ENCODE measurements at places on chromosomes 7 and 10.

DNA sequence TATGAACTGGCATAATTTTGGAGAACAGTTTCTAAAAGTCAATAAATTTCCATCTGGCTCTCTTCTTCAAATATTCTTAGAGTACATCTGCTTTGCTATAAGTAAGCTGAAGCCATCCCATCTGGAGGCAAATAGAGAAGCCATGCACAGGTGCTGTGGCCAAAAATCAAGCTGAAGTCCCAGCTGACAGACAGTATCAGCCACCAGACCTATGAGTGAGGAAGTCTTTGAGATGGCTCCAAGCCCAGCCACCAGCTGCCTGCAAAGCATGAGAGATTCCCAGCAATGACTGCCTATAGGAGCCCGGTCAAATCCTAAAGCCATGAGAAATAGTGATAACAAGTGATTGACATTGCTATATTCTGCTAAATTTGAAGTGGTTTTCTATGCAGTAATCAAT, 21.7 kb upstream of the PRSS58 start:
- no peak for DNase-seq

DNA sequence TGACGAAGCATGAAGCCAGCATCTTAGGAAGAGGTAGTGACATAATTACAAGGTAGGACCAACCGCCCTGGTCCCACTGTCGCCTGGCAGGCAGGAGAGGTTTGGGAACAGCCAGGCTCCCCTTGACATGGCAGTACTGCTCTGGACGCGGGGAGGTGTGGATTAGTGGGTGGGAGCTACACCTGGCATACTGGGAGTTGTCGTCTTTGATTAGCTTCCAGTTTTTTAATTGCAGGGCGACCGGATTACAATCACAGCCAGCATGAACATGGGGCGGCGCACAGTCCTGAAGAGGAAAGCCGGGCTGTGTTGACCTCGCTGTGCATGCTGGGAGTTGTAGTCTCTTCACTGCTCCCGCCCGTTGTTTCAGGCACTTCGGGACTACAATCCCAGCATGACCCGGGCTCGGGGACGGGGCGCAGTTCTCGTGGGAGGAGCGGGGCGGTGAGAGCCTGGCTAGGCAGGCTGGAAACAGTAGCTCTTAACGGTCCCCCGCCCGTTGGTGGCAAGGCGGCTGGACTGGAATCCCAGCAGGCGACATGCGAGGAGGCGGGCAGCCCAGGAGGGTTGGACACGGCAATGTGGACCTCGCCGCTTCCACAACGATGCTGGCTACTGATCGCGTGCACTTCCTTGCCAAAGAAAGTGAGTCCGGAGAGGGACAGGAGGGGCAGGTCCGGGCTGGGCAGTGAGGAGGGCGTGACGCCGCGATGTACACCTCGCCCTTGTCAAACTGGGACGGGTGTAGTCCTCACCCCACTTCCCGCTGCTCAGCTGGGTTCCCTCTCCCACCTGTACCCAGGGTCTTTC, 98.0 kb upstream of the ZNF722 start:
- DNase-seq = peak; percentile 87

GRCh38 chr7:68176974-68177373, 1180.3 kb downstream of the TYW1 start:
- peak; percentile 9 for DNase-seq

DNA sequence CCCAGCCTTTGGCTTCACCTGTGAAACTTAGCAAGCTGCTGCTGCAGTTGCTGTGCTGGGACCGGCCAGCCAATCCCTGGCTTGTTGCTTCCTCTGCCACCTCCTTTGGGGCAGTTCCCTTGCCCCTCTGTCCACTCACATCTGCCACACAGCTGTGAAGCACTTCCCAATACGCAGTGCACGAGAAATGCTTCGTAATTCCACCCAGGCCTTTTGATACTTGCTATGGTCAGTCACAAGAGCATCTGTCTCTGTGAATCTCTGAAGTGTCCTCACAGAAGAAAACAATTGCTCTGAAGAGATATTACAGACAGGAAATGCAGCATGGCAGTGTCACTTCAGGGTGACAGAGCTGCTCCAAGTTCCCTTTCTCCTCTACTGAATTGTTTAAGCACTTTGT, 208.5 kb downstream of the PTEN start:
- no peak for DNase-seq

DNA sequence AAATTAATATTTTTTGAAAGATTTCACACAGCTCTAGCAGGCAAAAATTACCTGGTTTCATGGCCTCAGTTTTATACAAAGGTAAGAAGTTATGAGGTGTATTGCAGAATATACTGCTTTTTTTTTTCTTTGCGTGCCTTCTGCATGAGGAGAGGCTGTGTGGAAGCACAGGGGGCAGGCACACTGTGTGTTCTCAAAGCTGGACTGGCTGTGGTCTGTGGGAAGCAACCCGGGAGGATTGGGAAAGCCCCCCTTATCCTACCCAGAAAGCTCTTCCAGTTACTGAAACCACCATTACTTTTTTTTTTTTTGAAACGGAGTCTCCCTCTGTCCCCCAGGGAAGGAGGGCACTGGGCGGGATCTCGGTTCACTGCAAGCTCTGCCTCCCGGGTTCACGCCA, 25.0 kb downstream of the ADARB2 start:
- no peak for DNase-seq

- DNase-seq = no peak
Measured at GRCh38 chr7:157908006-157908782, 571.4 kb downstream of the DNAJB6 start.

DNA sequence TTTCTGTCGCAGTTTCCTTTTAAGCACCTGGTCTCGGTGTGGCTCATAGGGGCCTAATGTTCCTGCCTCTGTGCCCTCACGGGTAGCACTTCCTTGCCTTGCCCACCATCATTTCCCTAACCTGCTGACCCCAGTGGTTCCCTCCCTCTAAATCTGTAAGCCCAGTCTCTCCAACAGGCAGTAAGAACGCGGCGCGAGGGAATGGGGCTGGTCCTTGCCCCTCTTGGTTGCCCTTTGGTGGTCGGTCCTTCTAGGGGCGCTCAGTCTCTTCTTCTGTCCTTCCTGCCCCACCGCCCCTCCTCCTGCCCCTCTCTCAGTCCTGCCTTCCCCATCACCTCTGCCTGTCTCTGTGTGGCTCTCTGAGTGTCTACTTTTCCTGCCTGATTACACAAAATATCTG, 21.2 kb downstream of the EMX2 start:
- DNase-seq = no peak

DNA sequence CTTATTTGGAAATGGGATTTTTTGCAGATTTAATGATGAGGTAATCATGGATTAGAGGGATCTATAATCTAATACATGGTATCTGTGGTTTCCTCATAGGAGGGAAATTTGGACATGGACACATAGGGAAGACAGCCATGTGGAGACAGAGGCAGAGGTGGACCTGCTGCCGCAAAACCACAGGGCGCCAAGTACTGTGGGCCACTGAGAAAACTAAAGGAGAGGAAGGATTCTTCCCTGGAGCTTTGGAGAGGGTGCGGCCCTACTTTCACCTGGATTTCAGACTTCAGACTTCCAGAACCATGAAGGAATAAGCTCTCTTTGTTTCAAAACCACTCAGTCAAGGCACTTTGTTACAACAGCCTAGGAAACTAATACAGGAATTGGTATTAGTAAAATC, 149.4 kb upstream of the AKR1E2 start:
- DNase-seq = no peak

GRCh38 chr7:140702774-140703173, 6.3 kb downstream of the NDUFB2 start:
- no peak for DNase-seq

GRCh38 chr7:129189661-129190310, 1.4 kb downstream of the SMO start:
- no peak for DNase-seq

GRCh38 chr7:19090526-19090925, 26.9 kb downstream of the TWIST1 start:
- no peak for DNase-seq

DNA sequence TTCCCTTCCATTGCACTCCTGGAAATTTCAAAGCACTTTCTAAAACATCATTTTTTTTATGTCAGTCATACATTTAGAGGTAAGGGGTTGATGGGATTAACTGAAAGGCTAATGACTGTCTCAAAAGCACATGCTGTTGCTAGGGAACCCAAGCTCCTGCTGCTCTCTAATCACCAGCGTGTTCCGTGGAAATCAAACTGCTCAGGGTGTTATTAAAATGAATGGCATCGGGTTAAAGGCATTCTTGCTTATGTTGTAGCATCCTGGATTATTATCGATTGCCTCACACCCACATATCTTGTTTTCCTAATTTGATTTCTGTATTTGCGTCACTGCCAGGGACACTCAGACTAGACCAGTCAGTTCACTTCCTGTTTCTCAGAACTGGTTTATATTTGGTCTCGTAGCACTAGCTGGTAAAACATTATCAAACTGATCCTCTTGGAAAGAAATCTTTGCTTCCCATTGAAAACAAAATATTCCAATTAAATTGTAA, 216.5 kb upstream of the MKLN1 start:
- peak; percentile 27 for DNase-seq

- DNase-seq = no peak
Measured at GRCh38 chr7:4556868-4557793, 125.0 kb upstream of the FOXK1 start.

DNA sequence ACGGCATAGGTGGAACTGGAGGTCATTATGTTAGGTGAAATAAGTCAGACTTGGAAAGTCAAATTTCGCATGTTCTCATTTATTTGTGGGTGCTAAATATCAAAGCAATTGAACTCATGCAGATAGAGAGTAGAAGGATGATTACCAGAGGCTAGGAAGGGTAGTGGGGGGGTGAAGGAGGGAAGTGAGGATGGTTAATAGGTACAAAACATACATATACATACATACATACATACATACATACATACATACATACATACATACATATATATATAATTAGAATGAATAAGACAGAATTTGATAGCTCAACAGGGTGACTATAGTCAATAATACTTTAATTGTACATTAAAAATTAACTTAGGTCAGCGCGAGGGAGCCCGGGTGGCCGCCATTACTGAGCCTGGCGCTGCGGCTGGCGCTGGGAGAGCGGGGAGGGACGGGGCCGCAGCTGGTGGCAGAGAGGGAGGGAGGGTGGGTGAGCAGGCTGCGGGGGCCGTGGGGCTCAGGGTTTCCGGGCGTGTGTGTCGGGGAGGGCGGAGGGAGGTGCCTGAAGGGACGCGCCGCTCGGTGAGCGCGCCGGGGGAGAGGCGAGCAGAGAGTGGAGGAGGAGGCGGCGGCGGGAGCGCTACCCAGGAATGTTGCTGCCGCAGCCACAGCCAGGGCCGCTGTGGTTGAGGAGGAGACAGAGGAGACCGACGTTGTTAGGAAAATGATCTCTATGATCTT, 85.8 kb upstream of the EGFR start:
- no peak for DNase-seq

GRCh38 chr7:29564496-29565223, 1.0 kb downstream of the PRR15 start:
- DNase-seq = no peak

GRCh38 chr10:3179174-3179573, 6.6 kb upstream of the PITRM1 start:
- no peak for DNase-seq

DNA sequence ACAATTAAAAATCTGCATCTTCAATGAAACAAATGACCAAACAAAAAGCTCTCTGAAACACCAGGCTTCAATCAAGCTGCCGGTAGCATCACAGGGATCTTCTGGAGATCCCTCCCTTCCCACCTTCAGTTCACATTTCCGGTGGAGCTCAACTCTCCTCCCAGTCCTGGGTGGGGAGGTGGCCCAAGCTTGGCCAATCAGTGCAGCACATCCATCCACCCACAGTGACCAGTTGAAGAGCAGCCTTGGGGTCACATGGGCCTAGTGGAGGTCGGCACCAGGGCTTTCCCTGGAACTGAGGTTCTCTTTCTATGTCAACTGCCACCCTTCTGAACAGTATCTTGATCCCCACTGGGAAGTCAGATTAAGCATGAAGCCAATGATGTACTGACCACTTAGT, 620.1 kb upstream of the MGMT start:
- DNase-seq = no peak

- DNase-seq = no peak
Measured at GRCh38 chr7:123633553-123633952, 22.1 kb upstream of the LMOD2 start.

DNA sequence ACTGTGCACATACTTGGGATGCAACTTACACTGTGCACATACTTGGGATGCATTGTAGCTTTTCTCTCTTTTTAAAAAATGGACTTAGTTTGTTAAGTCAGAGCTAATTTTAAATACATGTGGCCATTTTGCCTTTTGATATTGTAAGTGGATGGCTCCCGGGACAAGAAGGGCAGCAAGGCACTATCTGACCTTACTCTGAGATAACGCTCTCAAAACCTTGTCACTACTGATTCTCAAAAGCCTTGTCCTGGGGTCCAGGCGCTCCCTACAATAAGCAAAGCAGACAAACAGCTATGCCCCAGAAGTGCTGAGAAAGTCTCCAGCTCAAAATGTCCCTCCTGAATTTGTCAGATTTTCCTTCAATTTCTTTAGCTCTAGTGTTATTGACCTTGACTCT, 66.9 kb upstream of the CACNB2 start:
- DNase-seq = no peak

DNA sequence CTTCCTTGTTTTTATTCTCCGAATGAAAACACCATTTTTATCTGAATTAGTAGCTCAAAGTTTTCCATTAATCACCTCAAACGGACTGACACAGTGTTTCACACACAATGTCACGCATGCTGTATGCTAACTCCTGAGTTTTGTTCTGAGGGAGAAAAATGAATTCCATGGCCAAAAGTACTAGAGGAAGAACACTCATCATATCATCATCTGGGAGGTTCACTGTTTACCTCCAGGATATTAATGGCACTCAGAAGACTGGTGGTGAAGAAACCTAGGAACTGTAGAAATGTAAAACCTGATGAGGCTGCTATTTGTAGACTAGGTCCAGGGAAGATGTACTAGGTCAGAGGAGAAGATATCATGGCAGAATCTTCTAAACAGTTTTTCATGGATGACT, 395.6 kb upstream of the ETV1 start:
- no peak for DNase-seq

DNA sequence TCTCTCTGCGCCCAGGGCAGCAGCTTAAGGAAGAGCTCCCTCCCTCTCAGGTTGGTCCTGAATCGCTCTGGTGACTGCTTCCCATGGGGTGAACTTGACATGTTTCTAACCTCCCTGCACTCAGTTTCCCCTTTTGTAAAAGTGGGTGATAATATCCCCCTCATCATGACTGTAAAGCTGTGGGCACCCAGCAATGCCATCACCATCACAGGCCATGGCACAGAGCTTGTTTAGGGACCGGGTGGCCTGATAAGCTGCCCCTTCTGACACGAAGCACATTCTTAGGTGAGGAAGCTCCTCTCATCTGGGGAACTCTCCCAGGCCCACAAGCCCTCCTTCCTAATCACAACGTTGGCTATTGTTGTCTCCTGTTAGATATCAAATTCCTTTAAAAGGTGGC, 972.8 kb upstream of the ZNF722 start:
- DNase-seq = no peak

- no peak for DNase-seq
Measured at GRCh38 chr7:159027056-159027788, 117.4 kb downstream of the VIPR2 start.

- no peak for DNase-seq
Measured at GRCh38 chr7:11369696-11370095, 396.0 kb downstream of the PHF14 start.

DNA sequence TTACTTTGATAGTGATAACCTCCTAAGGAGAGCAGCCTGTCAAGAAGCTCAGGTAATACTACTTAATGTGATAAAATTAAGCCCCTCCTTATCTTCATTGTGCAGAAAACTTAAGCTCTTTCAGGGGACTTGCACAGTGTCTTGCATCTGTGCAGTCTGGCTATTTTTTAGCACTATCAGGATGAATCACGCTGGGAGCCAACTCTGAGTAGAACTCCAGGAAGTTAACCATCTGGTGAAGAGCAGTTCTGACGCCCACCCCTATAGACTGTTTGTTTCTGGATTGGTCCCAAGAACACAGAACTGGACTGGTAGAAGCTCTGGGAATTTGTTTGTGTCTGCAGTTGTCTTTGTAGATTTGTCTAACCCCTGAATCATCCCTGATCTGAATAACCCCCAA, 41.9 kb downstream of the AGK start:
- DNase-seq = no peak
